GM23338 (cell line): ENCODE measurements at places on chromosomes 5 and 9.

DNA sequence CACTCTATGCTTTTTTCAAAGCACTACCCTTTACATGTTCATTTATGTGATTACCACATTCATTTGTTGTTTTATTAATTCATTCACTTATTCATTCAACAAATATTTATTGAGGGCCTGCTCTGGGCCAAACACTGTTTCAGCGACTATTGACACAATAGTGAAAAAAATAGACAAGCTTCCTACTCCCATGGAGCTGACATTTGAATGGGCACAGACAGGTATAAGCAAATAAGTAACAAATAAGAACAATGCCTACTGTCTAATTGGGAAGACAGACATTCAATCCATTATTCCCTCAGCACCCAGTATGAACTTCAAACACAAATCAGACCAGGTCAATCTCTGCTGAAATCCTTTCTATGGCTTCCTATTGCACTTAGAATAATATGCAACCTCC is 156.9 kb upstream of the NR3C1 start:
- no peak for DNase-seq

GRCh38 chr9:90873422-90873821 is 71.8 kb downstream of the SYK start:
- DNase-seq: no peak

GRCh38 chr5:55450050-55450765 is 84.6 kb downstream of the PLPP1 start:
- DNase-seq: no peak

DNA sequence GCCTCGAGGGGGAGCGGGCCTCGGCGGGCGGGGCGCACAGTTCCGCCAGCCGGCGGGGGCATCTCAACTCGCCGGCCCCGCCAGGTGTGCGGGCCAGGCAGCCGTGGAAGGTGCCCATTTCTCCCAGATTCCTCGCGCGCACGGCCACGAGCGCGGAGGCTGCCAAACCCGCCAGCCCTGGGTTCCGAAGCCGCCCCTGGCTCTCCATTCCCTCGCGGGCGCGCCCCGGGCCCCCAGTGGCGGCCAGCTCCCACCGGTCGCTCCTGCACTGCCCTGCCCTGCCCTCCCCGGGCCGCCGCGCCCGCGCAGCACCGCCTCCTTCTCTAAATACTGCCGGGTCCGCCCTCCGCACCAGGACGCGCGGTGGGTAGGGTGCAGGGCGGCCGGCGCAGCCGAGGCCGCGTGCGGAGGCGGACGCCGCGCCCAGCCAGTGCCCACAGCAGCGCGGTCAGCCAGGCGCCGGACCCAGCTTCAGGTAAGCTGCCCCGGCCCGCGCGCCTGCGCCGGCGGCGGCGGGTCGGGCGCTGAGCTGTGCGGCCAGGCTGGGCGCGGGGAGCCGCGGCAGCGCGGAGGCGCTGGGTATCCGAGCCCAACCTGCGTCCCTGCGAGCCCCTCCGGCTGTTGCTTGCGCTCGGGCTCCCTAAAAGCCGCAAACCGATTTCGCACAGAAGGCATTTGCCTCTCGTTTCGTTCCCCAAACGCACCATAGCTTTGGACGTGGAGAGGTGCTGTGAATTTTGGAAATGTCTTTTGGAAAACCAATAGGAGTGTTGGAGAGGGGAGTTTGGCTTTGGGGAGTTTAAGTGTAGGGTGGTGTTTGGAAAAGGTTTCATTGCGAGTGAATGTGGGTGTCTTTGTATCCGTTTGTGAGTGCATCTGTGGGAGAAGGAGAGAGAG is at the start of gene TMEM171:
Gene TMEM171 (plus strand): TSS at position 354 of the 897 bp plus-strand sequence. CDS start 2,799 bp downstream, outside the sequence.
- peak; percentile 85 for DNase-seq

DNA sequence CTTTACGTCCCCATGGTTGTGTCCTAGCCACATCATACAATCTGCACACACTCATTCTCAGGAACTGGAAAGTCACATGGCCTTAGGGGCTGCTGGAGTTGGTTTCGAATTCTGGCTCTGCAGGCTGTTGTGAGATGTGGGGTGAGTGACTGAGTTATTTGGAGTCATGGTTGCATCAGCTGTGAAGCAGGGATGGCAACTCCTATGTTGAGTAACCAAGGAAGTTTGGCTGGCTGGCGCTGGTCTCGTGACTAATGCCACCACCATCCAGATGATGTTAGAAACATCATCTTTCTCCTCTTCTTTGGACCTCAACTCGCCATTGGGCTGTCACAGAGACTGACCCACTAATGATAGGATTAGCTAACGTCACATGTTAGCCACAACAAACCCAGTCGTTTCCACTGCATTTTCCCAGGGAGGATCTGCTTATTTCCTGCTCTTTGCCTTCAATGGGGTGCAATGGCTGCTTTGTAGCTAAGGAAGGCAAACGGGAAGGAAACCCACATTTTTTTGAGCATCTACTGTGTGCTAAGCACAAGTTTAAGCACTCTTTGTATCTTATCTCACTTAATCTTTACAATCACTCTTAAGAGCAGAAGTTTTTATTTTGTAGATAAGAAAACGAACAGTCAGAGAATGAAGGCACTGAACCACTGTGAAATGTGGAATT is 78.1 kb upstream of the UBTD2 start:
- DNase-seq: no peak

GRCh38 chr9:128414461-128414860 is 6.2 kb upstream of the CERCAM start:
- DNase-seq: peak; percentile 49

DNA sequence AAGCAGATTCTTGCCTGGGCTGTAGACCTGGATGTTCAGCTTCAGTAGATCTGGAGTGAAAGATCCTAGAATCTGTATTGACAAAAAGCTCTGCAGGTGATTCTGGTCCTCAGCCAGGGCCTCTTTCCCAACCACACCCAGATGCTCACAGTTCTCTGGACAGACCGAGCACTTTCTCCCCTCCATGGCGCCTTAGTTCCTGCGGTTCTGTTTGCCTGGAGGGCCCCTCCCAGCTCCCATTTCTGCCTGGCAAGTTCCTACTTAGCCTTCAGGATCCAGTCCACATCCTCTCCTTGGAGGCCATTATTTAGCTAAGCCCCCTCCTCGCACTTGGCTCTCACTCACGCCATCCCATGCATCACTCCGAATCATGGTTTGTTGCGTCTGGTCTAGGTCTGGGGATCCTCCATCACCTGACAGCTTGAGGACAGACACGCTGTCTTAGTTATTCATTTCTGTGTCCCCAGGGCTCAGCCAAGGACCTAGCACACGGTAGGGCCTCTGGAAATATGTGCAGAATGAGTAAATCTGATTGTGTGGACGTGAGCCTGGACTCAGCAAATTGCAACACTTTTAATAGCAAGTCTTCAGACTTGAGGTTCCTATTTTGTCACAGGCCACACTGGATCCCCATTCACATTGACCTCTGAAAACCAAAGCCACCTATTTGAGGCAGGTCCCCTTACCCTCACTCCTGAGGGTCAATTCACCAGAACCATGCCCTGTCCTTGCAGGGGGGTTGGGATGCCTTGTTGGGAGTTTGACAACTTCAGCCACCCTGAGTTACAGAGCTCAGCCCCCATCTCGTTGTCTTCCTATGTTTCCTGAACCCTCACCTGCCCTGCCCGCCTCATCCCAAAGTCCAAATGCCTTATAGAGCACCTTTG is 50.7 kb downstream of the COL15A1 start:
- DNase-seq: no peak

DNA sequence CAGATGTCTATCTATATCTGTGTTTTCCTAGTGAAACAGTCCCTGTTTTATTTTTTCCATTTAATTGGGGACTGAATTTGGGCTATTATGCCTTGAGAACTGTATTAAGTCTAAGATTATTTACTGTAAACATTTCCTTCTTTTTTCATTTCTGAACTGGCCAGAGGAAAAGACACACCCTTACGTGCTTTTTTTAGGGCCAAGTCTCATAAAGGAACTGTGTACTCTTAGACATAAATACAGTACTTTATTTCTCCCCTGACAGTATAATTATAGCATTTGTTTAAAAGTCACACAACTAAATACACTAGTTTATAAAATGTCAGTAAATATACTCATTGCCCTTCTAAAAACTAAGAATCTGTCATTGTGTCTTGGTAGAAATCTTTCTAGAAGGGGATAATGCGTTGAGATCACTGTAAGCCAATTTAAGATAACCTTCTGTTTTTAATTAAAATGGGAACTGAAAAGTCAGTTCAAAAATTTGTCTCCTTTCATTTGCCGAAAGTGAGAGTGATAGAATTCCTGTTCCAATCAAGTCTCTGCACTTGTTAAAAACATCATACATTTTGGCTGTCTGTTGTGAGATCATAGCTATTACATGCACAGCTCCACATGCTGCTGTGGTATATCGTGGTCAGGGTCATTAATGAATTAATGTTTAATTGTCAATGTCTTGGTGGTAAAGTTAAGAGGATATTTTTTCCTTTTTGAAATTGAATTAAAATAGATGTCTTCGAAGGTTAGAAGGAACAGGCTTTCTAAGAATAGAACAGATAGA is 132.1 kb downstream of the FOCAD start:
- no peak for DNase-seq

- DNase-seq: no peak
Measured at GRCh38 chr5:124064956-124065355, 553.0 kb downstream of the CSNK1G3 start.

DNA sequence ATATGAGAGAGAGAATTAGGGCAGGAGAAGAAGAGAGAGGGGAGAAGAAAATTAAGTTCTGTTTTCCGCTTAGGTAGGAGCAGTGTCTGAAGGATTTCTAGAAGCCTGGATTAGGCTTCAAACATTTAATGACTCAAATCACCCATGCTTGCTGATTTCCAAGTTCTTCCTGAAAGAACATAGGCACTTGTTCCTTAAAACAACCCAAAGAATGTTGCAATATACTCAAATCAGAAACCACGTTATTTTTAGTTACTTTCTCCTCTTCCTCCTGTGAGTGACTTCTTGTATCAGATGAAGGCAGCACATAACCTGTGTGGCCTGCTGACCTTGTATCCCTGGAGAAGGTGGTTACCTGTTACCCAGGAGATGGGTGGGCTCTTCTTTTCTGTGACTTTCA is 351.5 kb upstream of the KLF4 start:
- no peak for DNase-seq

GRCh38 chr9:12643686-12644085 is 49.5 kb upstream of the TYRP1 start:
- DNase-seq: no peak

GRCh38 chr5:147804334-147804733 is 21.8 kb upstream of the JAKMIP2 start:
- peak; percentile 8 for DNase-seq

GRCh38 chr9:126965541-126966428 is 51.2 kb downstream of the RALGPS1 start:
- peak; percentile 74 for DNase-seq

DNA sequence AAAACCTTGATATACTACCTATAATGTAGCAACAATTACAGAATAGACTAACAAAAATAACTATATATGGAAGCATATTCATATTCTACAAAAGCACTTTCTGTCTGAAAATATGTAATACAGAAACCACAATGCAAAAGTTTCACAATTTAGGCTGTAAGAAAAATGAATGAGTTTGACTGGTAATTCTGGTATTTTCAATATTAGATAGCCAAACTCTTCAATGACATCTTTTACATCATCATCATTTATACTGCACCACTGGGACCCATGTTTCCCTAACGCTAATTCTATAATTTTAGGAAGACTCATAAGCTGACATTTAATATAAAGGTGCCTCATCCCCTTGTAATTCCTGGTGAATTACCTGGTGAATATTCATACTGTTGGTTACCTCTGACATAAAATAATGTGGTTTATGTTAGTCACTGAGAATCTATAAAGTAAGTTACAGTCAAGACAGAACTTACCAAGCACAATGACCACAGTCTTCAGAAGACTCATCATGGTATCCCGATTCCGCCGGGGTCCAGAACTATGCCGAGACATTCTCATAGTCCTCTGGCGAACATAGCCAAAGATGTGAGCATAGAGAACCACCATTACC is 97.2 kb downstream of the LPAR1 start:
- no peak for DNase-seq

- DNase-seq: no peak
Measured at GRCh38 chr5:103617090-103617489, 54.5 kb upstream of the NUDT12 start.

DNA sequence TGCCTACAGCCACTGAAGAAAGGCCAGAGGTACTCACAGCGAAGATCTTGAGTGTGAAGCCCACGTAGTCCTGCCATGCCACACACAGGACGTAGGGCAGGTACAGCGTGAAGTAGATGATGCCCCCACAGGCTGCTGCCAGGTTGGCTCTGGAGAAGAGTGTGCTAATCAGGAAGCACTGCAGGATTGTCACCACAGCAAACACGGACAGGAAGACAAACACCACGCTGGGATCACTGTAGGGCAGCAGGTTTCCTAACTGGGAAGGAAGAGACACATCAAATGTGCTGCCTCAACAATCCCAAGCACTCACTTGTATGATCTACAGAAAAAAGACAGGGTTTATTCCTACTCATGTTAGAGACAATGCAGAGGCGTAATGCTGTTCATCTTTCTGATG is 63.0 kb downstream of the NIPSNAP3B start:
- DNase-seq: no peak

DNA sequence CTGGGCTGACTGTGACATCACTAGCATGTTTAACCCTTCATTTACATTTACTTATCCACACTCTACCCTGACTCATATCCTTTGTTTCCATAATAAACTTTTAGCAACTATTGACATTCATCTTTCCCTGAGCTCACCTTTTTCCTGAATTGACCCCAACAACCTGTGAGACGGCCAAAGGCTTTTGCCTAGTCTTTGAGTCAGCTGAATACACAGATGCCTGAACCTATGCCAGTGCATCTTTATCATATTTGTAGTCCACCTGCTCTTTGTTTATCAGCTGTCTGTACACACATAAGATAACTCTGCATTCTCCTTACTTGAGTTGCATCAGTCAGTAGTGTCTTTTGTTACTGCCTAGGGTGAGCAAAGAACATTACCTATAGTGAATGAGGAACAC is 128.5 kb upstream of the HMHB1 start:
- no peak for DNase-seq

- DNase-seq: no peak
Measured at GRCh38 chr5:96857924-96858323, 18.4 kb upstream of the ERAP2 start.

DNA sequence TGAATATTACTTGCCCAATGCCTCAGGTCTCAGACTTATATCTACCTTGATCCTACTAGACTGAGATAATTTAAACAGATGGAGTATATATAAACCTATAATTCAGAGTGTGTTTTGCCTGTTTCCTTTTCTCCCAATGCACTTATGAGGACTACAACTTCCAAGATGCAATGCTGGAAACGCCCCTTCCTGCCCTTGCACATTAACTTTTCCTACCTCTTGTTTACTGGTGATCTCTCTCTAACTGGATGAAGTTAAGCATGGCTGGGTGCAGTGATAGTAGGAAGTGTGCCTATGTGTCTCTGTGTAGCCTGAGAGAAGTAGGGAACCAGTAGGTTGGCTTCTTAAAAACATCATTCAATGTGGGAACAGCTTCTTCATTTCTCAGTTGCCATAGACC is 115.2 kb downstream of the SVEP1 start:
- DNase-seq: peak; percentile 66

- no peak for DNase-seq
Measured at GRCh38 chr9:79799691-79800335, 228.0 kb downstream of the TLE4 start.

DNA sequence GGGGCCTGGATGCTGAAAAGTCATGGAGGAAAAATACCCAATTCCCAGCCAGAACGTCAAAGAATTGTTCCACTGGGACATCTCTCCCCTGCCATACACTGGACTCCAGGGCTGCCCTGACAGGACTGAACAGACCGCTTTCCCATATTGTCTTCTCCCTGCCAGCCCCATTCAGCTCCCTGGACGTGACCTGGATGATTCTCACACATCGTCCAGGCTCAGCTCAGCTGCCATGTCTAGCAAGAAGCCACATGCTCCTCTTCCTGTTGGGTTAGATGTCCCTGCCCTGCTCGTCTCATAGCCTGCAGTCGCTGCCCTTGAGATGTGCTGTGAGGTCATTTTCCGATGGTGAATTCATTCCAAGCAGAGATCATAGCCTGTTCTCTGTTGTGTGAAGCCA is 37.4 kb downstream of the FOXI1 start:
- no peak for DNase-seq
